Left hindlimb (tissue), 1 donor: ENCODE measurements at places on chromosomes 1 and 21.
A peak's percentile ranks its signal among the peaks of the same experiment; 100 is the strongest.

- DNase-seq: no peak
Measured at GRCh38 chr1:241870336-241870735, 22.3 kb downstream of the EXO1 start.

- DNase-seq: no peak
Measured at GRCh38 chr1:216721062-216721461, 2.2 kb downstream of the ESRRG start.

DNA sequence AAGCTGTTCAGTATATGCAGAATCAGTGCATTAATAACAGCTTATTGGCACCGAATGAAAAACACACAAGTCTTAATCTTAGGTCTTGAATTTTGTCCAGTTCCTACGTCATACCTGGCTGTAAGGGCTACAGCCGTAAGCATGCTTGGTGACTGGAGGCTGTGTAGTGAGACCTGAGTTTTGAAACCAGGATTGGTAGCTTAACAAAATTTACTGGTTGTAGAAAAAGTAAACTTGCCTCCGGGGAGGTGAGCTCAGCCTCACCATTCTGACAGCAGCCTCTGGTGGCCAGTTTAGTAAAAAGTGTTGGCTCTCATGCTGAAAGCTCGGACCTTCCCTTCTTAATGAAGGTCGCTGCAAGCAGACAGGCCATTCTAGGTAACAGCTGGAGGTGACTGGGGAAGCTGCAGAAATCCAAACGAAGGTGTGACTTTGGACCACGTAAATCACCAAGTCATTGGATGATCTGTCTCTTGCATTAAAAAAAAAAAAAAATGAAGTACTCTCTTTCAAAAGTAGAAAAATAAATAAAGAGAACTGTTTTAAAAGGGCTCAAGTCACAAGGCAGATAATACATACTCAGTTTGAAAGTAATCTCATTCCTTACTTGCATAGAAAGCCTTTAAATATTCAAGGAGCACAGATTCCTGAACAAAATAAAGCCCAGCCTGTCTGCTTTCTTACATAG is 48.9 kb downstream of the HLCS start:
- peak; percentile 46 for DNase-seq

GRCh38 chr1:111399792-111400610 is 27.5 kb downstream of the OVGP1 start:
- DNase-seq: no peak

GRCh38 chr1:213820362-213821149 is 167.2 kb upstream of the PROX1 start:
- no peak for DNase-seq

DNA sequence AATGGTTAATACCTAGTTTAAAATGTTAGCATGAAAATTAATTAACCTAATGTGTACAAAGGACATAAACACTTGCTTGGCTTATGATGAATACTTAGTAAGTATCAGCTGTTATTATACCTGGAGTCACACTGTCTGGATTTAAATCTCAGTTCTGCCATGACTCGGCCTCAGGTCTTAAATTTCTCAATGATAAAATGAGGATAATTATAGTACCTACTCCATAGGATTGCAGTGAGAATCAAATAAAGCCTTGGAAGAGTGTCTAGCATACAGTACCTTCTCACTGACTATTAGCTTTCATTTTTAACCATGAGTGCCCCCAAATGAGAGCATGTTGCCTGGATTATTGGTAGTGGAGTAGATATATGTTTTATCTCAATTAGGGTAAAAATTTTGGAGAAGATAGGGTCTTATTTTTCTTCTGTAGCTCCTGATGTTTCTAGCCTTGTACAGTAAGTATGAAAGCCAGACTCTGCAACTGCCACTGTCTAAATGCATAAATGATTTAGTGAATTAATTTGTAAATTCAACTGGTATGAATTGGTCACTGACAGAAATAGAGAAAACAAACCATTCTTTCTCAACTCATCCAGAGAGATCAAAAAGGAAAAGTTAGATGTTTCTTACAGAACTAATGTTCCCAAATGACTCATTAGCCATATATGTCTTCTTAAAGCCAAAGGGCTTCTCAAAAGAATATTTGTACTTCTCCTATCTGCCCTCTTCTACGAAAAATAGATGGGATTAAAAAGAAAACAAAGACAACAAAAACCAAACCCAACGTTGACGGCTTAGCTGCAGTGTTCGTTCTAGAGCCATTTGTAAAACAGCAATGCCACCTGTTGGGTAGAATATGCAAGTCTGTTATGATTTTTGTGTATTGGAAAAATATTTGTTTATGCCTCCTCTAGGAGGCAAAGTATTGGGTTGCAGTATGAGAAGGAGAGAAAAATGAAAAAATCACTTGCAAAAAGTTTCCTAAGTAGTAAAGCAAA is 53.8 kb upstream of the MROH9 start:
- DNase-seq: no peak

DNA sequence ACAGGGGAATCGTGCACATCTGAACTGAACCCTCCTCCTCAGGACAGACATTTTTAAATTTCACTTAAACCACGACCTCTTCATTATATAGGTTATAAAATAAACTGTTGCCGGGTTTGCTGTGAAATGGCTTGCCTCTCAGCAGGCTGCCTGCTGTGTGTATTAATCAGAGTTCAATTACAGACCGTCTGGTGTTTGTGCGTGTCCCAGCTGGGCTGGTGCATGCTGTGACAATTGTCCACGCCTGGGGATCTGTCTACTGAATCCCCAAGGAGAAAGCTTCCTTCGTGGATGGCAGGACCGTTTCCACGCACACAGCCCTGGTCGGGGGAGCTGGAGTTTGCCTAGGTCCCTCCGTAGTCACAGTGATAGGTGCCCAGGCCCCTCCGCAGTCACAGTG is 13.4 kb upstream of the AGPAT3 start:
- no peak for DNase-seq

- DNase-seq: no peak
Measured at GRCh38 chr1:16042096-16042495, 1.5 kb upstream of the CLCNKB start.

DNA sequence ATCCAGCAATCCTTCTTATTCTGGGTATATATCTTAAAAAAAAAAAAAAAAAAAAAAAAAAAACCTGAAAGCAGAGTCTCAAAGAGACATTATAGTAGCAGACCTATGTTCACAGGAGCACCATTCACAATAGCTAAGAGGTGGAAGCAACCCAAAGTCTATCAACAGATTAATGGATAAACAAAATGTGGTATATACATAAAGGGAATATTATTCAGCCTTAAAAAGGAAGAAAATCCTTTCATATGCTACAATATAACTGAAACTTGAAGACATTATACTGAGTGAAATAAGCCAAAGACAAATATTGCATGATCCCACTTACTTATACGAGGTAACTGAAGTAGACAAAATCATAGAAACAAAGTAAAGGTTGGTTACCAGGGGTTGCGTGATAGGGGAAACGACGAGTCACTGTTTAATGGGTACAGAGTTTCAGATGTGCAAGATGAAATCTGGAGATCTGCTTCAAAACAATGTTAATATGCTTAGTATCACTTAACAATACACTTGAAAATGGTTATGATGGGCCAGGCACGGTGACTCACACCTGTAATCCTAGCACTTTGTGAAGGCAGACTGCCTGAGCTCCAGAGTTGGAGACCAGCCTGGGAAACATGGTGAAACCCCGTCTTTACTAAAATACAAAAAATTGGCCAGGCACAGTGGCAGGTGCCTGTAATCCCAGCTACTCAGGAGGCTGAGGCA is 29.5 kb downstream of the PIK3R3 start:
- no peak for DNase-seq

- no peak for DNase-seq
Measured at GRCh38 chr1:232428786-232429530, 201.0 kb downstream of the SIPA1L2 start.

DNA sequence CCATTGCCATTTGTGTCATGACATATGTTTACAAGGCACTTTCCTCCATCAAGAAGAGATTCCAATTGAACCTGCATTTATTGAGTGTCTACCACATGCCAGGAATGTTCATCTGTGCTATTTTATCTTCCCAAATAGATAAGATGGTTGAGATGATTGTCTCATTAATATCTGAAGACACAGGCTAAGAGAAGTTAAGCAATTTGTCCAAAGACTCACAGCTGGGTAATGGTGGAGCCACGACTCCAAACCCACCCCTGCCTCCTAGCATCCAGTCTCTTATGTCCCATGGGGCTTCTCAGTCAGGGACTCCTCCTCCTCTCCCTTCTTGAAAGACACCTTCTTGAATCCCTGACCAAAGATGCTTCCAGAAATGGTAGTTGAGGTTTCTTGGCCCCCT is 68.1 kb downstream of the STUM start:
- DNase-seq: no peak

DNA sequence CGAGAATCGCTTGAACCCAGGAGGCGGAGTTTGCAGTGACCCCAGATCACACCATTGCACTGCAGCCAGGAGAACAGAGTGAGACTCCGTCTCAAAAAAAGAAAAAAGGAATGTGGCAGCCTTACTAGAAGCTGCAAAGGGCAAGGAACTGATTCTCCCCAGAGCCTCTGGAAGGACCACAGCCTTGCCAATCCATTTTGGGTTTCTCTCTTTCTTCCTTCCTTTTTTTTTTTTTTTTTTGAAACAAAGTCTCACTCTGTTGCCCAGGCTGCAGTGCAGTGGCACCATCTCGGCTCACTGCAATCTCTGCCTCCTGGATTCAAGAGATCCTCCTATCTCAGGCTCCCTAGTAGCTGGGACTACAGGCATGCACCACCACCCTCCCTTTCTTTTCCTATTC is 9.9 kb upstream of the IFNGR2 start:
- no peak for DNase-seq

- DNase-seq: no peak
Measured at GRCh38 chr1:11960715-11961114, 19.5 kb upstream of the MFN2 start.

GRCh38 chr21:34589511-34590282 is 25.2 kb downstream of the RCAN1 start:
- no peak for DNase-seq

- no peak for DNase-seq
Measured at GRCh38 chr1:116568662-116569380, 2.0 kb downstream of the CD58 start.

- DNase-seq: no peak
Measured at GRCh38 chr1:104646233-104646632, 896.5 kb downstream of the AMY1C start.

GRCh38 chr1:1966071-1966740 is 37.4 kb downstream of the CFAP74 start:
- DNase-seq: no peak

GRCh38 chr1:91201694-91202093 is 179.9 kb upstream of the ZNF644 start:
- no peak for DNase-seq

GRCh38 chr1:212607206-212607912 is 1.2 kb upstream of the ATF3 start:
- DNase-seq: peak; percentile 42

GRCh38 chr21:35319684-35320283 is 270.7 kb upstream of the RUNX1 start:
- DNase-seq: no peak

DNA sequence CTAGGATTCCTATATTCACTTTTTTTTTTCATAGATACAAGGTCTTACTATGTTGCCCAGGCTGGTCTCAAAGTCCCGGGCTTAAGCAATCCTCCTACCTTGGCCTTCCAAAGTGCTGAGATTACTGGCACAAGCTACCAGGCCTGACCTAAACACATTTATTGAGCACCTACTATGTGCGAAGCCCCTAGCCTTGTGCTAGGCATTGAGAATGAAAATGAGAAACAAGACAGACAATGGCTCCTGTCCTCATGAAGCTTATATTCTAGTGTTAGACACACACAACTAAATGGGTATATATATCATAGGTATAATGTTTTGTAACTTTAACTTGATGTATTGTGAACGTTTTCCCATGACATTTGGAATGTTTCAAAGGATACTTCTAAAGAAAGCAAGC is 11.5 kb downstream of the TMEM50A start:
- DNase-seq: no peak

DNA sequence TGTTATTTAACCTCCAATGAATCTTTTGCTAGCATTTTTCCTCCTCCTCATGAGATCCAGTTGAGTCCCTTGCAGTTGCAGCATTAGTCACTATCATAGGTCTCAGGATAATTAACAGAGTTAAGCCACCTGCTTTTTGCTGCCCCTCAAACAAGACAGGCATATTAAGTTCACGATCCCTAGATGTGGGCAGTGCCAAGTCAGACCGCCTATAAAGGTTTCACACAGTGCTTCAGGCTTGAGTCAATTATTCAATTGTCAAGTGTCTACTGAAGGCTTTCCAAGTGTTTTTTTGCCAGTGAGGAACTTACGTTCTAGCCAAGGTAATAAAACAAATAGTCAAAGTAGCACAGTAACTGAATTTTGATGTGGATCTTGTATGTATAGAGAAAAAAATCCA is 175.0 kb downstream of the DAB1 start:
- no peak for DNase-seq
